ENCODE measurements at places on chromosomes 1 and 21.

GRCh38 chr1:56385314-56385713 is 194.0 kb downstream of the PLPP3 start:
- DNase-seq: no peak

DNA sequence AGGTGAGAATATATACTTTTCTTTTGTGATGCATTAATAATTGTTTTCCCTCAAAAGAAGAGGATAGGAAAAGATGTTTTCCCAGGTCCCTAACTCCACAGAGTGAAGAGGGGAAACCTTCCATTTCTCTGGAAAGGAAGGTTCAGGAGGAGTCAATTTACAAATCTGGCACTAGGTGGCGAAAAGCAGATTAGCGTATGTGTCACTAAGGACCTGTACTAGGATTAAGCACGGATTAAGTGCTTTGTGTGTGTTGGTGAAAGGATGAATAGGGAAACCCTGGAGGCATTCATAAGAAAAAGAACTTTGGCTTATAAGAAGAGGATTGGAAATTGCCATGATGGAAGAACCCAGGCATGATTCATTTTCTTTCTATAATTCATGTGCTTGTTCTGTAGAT is 410.1 kb upstream of the PLXNA2 start:
- peak; percentile 55 for DNase-seq

GRCh38 chr1:115088871-115089419 is 358 bp downstream of the TSPAN2 start:
- peak; percentile 43 for DNase-seq

DNA sequence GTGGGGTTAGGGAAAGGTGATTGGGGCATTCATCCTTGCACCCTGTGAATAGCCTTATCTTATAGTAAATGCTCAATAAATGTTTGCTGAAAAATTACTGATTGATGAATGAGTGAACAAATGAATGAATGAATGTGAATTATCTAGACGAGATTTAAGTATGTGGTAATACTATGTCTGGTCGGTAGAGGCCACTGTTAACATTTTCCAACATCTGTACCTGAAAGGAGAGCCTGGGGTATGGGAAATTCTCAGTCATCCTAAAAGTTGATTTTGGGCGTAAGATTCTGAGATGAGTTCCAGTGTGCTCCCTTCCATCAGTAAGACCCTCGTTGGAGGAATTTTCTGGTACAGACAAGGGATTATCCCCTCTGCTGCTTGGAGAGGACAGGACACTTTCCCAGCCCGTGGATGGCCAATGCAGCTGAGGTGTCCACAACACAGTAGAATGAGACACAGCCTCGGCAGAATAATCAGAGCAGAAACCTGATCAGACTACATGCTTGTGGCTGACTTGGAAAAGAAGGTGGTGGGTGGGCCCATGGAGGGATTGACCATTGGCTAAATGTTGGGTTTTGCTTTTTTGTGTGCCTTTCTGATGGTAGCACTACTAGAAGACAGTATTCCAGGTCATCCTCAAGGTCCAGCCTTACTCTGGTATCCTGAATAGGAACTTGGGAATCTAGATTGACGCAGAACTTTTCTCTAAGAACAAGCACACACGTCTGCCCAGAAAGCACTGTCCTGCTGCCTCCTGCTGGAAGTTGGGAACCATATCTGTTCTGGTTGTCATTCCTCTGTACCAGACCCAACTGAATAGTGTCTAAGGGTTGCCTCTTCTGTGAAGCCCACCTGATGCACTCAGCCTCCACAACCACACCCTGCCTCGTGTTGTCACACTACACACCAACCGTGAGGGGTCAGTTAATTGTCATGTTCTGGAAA is 262.0 kb downstream of the TNR start:
- DNase-seq: peak; percentile 39

DNA sequence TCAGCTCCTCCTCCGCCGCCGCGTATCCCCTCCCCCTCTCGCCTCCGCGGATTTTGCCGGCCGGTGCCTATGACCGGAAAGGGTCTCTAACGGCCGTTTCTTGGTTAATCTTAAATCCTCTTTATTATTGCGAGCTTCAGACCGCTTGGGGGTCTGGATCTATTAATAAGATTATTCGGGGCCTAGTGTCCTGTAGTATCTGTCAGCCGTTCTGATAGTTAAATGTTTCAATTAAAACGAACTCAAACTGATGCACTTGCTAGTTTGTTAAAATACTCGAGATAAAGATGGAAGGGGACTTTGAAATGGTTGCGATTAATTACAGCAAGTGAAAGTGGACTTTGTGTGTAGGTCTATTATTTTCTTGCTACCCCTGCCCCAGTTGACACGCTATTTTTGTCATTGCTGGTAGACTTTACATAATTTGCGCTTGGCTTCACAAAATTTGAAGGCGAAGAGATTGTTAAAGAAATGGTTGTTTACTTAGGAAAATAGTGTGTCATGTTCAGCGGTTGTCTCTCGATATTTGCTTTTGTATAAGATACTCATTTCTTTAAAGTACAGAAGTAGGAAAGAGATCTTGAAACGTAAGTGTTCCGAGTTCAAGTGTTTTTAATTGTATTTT is 779 bp downstream of the SON start:
- DNase-seq: no peak

- no peak for DNase-seq
Measured at GRCh38 chr1:183576537-183576936, 13.7 kb downstream of the NCF2 start.

DNA sequence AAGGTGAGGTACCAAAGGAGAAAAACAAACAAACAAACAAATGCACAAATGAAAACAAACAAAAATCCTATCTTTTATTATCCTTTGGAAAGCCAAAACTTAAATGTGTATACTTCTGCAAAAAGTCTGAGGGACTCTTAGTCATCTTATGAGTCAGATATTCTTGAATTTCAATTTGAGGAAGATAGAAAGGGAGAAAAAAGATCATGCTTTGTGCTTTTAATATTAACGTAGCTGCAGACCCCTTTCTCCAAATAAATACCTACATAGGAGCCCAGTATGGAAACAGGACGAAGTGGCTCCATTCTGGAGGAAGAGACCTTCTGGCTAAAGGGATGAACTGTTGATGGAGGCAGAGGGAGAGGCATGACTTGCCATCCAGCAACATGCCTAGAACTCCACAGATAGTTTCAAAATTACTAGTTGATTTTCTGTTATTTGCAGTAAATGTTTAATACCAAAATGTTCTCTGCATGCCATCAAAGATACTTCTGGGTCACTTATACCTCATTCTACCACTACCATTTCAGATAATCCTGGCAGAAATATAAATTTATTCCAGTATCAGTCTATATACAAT is 25.4 kb downstream of the NUP210L start:
- no peak for DNase-seq

- DNase-seq: no peak
Measured at GRCh38 chr1:12405325-12406210, 175.7 kb downstream of the VPS13D start.

- DNase-seq: no peak
Measured at GRCh38 chr1:2074944-2075740, 24.9 kb downstream of the PRKCZ start.

DNA sequence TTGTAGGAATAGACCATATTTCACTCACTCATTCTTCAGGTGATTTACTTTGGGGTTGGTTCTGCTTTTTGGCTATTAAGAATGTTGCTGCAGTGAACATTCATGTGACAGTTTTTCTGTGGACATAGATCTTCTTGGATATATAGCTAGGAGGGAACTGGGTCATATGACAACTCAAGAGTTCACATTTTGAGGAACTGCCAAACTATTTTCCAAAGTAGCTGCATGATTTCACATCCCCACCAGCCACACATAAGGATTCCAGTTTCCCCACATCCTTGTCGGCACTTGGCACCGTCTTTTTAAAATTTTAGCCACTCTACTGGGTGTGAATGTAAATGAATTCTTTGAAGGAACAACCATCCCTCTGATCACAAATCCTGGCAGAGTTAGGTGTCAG is 126.0 kb downstream of the PRDM2 start:
- no peak for DNase-seq

DNA sequence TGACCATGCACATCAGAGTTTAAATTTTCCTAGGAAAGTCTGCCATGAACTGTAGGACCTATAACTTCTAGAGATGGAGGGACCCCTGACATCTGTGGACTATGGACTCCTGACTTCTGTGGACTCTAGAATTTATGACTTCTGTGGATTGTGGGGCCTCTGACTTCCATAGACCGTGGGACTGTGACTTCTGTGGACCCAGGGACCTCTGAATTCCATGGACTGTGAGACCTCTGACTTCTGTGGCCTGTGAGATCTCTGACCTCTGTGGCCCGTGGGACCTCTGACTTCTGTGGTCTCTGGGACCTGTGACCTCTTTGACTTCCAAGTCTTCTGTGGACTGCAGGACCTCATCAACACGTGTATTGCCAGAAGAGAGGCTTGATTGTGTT is 36.7 kb downstream of the PEX14 start:
- no peak for DNase-seq

- DNase-seq: no peak
Measured at GRCh38 chr1:74592580-74593355, 80.4 kb upstream of the LRRC53 start.

- no peak for DNase-seq
Measured at GRCh38 chr1:210437111-210437510, 108.4 kb downstream of the HHAT start.

- peak; percentile 83 for DNase-seq
Measured at GRCh38 chr1:28812669-28813468, 899 bp downstream of the OPRD1 start.

DNA sequence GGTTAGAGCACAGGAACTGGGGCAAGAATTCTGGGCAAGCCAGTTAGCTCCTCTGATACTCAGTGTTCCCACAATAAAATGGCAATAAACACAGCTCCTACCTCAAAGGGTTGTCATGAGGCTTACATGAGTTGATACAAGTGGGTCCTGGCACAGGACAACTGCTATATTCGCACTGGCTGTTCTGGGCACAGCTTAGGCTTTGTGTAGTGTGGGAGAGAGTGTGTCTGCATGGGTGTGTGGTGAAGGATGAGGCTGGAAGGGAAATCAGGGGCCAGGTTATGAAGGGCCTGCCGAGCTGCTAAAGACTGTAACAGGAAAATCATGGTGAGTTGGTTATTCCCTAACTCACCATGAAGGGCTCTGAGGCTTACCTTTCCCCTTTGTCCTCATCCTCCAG is 18.7 kb downstream of the ETV3 start:
- no peak for DNase-seq

GRCh38 chr1:175701590-175701989 is 41.8 kb downstream of the TNR start:
- no peak for DNase-seq

DNA sequence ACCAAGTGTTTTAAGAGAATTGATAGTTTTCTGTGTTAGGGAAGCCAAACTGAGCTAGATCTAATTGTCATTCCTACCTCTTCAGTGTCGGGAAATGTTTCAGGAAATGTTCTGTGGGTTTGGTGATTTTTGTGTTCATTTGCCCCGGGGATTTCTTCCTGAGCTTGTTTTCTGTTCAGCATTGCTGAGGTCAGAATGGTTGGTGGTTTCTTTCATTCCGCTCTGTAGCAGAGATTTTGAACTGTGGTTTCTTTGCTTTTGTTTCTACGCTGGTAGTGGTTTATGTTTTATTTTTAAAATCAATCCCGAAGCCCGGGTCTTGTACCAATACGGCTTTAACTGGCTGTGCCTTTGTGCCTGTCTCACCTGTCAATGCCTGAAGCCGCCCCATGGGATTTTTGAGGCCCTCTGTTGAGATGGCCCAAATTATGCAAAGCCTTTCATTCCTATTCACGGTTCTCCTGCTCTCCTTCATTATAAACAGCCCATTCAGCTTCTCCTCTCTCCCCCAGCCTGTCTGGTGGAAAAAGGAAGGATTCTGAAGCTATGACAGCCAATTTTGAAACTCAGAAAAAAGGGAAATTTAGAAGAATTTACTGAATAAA is 417.2 kb upstream of the KAZN start:
- no peak for DNase-seq

DNA sequence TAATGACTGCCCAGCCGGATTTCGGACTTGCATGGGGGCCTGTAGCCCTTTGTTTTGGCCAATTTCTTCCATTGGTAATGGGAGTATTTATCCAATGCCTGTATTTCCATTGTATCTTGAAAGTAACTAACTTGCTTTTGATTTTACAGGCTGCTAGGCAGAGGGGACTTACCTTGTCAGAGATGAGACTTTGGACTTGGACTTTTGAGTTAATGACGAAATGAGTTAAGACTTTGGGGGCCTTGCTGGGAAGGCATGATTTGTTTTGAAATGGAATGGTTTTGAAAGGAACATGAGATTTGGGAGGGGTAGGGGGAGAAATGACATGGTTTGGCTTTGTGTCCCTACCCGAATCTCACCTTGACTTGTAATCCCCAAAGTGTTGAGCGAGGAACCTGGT is 9.6 kb downstream of the UBE2G2 start:
- DNase-seq: no peak

DNA sequence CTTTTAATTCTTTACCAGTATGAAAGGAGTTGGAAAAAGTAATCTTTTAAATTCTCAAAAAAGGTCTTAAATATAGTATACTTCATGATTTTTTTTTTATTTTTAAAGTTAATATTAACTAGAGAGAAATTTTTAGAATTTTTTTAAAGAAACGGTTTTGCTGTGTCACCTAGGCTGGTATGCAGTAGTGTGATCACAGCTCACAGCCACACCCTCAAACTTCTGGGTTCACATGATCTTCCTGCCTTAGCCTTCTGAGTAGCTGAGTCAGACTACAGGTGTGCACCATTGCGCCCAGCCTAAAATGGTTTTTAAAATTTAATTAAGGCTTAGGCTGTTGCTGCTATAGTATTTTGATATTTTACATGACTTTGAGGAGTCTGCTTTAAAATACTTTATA is 52.4 kb downstream of the TLCD4 start:
- no peak for DNase-seq

DNA sequence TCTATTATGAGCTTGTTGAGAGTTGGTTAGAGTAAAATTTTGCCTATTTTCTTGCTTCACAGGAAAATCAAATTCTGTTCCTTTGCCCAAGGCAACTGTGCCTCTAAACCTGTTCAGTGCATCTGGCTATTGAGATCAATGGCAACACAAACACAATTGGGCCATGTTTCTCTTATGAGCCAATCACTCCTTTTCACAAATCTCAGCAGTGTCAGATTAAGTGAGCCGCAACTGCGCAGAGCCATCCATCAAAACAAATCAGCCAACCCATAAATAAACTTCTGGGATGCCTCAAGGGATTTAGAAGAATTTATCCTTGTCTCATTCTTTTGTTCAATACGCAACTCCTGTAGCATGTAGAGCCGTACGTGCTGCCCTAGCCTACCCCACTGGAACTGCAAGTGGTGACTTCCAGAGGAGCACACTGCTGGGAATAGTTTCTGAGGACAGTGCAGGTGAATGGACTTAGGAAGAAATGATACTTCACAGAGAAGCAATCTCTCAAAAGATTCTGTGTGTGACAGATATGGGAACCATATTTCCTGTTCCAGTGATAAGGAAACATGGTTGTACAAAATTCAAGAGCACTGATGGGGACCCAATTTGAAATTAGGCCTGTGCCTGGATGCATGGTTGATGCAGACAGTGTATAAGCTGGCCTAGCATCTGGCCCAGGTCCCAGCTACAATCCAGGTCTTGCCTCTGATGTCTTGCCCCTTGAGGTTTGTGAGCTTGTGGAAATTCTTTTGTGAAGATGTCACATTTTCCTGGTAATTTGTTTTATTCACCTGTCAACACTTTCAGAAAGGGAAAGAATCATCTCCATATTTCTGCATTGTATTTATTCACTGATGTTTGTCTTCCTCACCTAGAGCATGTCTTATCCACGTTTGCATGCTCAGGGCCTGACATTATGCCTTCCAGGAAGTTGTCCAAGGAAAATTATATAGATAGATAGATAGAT is 166.2 kb downstream of the URB2 start:
- no peak for DNase-seq

GRCh38 chr1:59331686-59332620 is 35.1 kb downstream of the FGGY start:
- DNase-seq: no peak

GRCh38 chr1:156258859-156259258 is 11.0 kb upstream of the PAQR6 start:
- no peak for DNase-seq
